Midbrain (tissue), 1 donor: ENCODE measurements at places on chromosomes 4 and X.

DNA sequence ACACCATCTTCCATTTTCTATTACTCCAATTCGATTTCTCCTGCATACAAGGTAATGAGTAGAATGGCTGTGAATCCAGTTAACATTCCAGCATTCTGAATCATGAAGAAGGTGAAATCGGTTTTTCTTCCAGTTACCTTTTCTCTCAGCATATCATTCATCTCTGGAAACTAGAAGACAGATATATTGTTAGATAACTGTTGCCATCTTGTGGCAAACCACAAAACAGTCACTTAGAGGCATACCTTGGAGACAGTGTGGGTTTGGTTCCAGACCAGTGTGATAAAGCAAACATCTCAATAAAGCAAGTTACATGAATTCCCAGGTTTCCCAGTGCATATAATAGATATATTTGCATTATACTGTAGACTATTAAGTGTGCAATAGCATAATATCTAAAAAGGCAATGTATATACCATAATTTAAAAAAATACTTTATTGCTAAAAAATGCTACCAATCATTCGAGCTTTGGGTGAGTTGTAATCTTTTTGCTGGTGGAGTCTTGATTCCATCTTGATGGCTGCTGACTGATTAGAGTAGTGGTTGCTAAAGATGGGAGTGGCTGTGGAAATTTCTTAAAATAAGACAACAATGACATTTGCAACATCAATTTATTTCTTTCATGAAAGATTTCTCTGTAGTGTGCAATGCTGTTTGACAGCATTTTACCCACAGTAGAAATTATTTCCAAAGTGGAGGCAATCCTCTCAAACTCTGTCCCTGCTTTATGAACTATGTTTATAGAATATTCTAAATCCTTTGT is 82.1 kb downstream of the SLC39A8 start:
- DNase-seq = peak; percentile 24

- no peak for DNase-seq
Measured at GRCh38 chr4:94889523-94889922, 131.8 kb downstream of the BMPR1B start.

GRCh38 chr4:180539284-180539683 is 1703.9 kb upstream of the TENM3 start:
- DNase-seq = no peak

- DNase-seq = no peak
Measured at GRCh38 chr4:146338512-146338911, 124.2 kb downstream of the REELD1 start.

DNA sequence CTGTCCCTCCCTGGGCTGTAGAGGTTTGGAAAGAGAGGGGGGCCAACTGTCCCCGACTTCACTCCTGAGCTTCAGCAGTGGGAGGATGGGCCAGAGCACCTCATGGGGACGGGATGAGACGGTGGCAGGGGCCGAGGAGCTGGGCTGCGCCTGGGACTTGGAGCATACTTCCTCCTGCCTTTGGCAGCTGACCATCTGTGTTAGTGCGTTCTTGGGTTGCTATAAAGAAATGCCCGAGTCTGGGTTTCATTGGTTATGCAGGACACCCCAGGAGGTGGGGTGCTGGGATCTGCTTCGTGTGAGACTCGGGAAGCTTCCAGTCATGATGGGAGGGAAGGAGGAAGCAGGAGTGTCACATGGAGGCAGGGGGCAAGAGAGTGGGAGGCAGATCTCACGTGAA is 7.4 kb downstream of the PSAPL1 start:
- no peak for DNase-seq

- no peak for DNase-seq
Measured at GRCh38 chr4:72791054-72791453, 222.0 kb upstream of the ADAMTS3 start.

DNA sequence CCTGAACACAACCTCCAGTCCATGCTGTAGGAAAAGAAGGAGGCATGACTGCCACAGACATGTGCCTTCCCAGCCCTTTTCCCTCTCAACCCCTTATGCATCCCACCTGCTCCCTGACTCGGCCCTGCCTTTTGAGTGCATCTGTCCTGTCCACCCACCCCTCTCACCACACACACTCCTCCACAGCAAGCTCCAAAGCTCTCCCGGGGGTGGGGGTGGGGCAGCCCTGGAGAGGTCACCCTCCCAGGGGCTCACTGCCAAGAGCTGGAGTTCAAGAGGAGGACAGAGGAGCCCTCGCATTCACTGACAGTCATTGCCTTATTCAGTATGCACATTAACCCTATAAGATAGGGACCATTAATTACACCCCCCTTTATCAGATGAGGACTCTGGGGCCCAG is 46.6 kb upstream of the MAMLD1 start:
- DNase-seq = no peak

GRCh38 chrX:110561034-110561433 is 202.4 kb downstream of the RTL9 start:
- no peak for DNase-seq

DNA sequence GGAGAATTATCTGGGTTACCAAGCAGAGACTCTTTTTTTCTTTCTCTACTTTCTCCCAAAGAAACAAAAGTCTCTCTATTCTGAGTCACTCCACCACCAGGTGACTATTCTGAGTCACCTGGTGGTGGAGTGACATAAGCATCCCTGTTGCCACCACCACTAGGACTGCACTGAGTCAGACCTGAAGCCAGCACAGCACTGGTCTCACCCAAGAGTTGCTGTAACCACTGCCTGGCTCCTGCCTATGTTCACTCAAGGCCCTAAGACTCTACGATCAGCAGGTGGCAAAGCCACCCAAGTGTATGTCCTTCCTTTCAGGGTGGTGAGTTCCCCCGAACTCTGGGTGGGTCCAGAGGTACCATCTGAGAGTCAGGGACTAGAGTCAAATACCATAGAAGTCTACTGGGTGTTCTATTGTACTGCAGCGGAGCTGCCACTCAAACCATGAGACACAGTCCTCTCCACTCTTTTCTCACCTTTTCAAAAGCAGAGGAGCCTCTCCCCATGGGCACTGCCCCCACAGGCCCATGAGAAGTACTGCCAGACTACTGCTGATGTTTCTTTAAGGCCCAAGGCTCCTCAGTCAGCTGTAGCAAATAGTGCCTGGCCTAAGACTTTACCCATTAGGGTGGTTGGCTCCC is 209.6 kb upstream of the IRS4 start:
- DNase-seq = no peak

GRCh38 chrX:74449322-74449936 is 28.1 kb downstream of the SLC16A2 start:
- DNase-seq = no peak

DNA sequence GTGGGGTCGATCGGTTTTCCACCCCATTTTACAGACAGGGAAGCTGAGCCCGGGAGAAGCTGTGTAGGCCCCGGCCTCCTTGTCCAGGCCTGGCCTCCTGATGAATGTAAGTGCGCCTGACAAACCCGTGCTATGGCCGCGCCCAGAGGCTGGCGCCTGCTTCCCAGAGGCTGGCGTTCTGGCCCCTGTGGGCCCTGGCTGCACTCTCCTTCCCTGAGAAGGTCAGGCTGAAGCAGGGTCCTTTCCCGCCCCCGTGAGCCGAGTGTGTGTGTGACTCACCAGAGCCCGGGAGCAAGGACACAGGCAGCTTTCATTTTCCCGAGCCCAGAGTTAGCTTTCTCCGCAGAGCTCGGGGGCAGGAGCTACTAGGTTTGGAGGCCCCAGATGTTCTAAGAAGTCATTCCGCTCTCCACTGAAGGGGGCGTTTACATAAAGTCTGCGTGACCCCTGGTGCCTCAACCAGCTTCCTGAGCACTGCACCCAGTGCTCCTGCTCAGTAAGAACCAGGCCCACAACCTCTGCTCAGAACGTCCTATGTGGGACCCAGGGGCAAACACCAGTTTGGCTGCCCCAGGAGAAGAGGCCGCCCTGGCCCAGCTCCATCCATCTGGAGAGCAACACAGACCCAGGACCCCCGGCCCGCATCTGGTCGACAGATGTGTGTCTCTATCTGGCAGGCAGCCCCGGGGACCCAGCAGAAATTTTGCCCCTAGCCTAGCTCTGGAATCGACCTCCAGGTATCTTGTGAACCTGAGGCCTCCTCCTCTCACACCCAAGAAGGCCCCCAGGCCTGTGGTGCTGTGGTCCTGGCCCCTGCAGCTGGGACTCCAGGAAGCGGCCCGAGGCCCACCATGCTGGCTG is 13.6 kb downstream of the UVSSA start:
- DNase-seq = no peak
